Stimulated activated memory B cell treated with anti-CD40 and anti-IgM and Interleukin-4, amounts not matched to agents 10 μg/mL and 1 μg/mL and 100 μg/mL, for 72 hours (primary cell): ENCODE measurements at places on chromosomes 4 and X.

DNA sequence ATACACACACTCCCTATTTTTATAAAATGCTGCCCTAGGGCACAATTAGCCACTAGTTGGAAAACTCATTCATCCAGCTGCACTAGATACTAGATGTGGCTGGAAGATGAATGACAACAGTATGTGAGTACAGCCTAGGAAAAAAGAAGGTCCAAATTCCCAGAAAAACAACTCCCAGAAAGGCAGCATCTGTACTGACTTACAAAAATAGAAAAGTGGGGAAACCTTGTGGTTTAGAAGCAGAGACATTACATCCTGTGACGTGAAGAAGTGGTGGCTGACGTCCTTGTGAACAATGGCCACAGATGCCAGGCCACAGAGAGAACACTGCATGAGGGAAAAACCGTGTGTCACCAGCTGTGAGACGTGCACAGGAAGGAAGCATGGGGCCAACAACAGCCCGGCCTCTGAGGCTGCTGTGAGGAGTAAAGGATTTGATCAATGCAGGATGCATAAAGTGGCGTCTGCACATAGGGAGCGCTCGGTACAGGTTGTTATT lies 81.2 kb downstream of the SPRY1 start:
- ATAC-seq = no peak

- ATAC-seq = no peak
Observed at GRCh38 chr4:123356921-123357320, 39.7 kb upstream of the SPRY1 start.

DNA sequence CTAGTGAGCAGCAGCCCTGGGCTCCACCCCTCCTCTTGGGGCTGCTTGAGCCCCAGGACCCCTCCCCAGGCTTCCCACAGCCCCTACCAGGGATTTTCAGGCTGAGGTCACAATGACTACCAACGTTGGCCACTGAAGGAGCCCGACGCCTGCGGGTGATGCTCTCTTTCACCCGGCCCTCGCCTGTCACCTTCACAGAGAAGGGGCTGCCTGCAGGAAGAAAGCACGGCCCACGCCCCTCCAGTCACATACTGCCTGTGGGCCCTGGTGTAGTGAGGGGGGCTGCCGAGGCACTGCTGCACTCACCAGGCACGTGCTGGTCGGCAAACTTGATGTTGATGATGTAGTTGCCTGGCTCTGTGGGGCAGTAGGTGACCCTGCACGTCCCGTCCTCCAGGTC lies 22.0 kb downstream of the FLNA start:
- no peak for ATAC-seq

- no peak for ATAC-seq
Observed at GRCh38 chr4:88106205-88106604, 52.2 kb downstream of the ABCG2 start.

- no peak for ATAC-seq
Observed at GRCh38 chr4:76882630-76883029, 15.3 kb downstream of the SOWAHB start.

DNA sequence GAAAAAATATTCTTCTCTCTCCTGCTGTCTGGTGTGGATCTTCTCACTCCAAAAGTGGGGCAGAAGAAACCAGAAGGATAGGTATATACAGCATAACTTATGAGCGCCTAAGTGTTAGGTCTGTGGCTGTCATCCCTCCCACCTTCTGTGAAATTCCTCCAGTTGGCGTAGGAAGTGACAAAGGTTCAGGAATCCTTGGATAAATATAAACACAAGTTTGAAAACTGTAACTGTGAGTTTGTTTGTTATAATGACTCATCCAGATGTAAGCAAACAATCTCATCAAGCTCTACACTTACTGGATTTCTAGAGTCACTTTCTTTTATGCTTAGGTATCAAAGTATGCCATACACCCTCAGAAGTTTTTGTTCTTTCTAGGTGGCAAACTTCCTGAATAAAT lies 405.2 kb downstream of the FAT4 start:
- no peak for ATAC-seq

DNA sequence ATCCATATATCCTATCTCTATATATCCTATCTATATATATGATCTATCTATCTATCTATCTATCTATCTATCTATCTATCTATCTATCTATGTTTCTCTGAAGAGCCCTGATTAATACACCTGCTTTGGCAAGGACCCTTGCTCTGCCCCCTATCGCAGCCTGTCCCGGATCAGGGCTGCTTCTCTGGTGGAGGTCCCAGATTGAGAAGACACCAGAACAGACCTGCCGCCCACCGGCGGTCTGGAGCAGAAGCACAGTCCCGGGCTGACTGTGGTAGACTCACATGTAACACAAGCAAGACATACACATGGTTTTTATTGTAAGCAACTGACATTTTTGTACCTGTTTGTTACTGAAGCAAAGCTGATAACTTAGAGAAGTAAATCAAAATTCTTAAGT lies 52.8 kb downstream of the ING2 start:
- no peak for ATAC-seq

GRCh38 chr4:152510349-152511147 lies 25.3 kb downstream of the FBXW7 start:
- no peak for ATAC-seq

DNA sequence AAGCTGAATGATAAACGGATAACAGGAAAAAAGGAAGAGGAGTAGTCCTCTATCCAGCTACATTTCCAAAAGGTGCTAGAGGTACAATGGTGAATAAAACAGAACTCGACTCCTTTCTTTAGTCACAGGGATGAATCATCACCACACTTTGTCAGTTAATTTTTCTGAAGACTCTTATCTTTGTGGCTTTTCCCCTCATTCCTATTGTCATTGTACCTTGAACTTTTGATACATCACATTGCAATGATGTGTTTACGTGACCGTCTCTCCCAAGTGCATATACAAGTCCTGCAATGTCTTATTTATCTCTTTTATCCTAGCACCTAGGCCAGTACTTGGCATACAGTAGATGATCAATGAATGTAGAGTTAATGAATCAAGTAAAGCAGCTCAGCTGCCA lies 134.7 kb downstream of the LHFPL1 start:
- ATAC-seq = no peak

- ATAC-seq = no peak
Observed at GRCh38 chrX:120439921-120440320, 29.2 kb downstream of the LAMP2 start.

DNA sequence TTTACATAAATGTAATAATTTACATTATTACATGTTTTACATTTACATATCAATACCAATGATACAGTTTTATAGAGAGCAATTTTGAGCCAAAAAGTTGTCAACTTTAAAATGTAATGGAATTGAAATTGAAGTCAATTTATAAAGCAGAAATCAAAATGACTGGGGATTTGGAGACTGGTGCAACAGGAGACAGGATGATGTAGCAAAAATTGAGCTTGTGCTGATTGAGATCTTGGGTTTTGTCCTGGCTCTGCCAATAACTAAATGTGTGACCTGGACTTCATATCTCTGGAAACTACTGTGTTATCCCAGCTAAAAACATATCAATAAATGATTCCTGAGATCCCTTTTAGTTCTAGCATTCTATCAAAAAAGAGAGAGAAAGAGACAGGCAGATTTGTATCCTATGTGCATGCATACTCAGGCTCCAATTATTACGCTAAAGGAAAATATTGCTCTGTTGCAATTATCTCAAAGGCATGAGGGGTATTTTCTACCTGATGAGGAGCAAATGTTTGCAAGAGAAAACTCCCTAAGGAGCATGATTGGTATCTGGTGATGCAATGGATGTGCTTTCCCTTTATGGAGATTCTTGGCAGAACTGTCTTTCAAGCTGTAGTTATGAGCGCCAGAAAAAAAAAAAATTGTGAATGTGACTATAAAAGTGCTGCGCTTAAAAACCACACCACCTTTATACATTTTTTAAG lies 14.7 kb downstream of the EXOC1L start:
- ATAC-seq = no peak

GRCh38 chr4:71202705-71203104 lies 136.1 kb upstream of the SLC4A4 start:
- ATAC-seq = no peak
